Right ventricle myocardium superior (tissue), 1 donor: ENCODE measurements at places on chromosomes 13 and 19. TPM values are rescaled to one million over a fixed set of nuclear protein-coding genes. Genes with fewer than 3 reads are reported as not detected.
A peak's percentile ranks its signal among the peaks of the same experiment; 100 is the strongest.

SHISA2 gene
- 0.11 TPM for total RNA-seq

DNA sequence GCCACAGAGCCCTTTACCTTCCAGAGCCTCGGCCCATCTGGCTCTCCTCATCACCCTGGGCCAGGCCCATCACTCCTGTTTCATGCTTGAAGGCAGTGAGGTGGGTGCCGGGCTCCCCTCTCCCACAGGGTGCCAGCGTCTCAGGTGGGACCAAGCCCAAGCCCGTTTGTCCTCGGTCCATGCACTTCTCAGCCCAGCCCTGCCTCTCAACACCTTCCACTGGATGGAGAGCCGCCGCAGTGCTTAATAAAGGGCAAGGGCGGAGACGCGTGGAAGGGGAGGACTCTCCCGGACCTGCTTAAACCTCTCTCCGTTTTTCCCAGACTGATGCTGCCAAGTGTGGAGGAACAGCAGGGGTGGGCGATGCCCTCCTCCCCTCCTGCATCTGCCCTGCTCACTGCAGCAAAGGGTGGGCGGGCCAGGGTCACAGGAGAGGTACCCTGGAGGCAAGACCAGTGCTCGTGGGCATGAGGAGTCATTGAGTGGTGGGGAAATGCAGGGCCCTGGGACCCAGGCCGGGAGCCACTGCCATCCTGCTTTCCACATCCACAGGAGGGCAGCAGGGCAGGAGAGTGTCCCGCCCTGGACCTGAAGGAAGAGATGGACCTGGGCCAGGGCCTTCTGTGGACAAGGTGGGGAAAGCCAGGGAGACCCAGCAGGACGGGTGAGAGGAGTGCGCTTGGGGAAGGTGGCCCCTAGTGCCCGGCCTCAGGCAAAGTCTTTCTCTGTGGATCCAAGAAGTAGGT, 9.7 kb upstream of the ATP11A start:
- no peak for DNase-seq

DNA sequence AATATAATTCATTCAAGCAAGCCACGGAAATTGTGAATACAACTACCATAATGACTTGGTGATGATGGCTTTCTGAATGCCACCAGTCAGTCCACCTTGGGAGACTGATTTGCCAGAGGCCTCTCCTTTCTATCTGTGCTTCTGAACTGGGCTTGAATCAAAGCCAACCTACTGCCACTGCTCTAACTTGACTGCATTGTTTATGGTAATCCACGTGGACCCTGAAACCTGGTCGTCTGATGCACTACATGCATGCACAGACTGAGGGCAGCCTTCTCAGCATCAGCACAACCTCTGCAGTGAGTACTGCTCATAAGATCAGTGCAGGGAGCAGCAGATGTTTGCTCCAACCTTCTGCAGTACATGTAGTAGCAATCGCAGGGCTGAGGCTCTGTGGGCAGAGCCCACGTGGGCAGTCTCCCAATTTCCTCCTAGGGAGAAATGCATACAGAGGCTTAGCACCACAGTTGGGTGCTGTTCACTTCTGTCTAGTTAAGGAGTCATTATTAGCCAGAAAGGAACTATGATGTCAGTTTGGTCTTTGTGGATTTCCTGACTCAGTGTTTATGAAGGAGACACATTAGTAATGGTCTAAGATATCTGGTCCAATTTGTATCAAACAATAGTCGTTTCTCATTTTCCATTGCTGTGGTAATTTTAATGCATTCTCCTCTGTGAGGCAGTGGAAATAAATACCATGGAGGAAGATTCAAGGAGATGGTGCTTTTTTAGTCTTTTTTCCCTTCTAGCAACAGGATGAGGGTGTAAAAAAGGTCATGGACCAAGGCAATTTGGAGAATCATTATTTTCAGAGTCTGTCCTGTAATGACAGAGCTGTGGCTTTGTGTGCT, 82.5 kb downstream of the AKAP11 start:
- no peak for DNase-seq

ZNF888 gene
- 1.7 TPM for total RNA-seq

DNA sequence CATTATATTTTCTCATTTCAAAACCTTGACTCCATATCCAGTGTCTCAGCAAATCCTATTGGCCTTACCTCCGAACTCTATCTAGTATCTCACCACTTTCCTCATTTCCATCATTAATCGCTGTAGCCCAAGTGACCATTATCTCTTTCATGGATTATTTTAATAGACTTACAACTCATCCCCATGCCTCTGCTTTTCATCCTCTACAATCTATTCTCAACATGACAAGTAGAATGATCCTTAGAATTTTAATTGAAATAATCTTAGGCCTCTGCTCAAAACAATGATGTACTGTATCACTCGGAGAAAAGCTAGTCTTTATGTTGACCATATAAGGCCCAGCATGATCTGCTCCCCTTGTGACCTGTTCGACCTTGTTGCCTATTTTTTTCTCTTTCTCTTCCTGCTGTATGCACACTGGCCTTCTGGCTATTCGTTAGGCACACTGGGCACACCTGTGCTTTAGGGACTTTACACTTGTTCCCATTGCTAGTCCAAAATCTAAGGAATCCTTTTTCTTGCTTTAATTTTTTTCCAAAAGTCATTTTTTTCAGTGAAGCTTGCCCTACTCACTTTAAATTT, 21.4 kb downstream of the DNAJC15 start:
- DNase-seq: no peak

DNA sequence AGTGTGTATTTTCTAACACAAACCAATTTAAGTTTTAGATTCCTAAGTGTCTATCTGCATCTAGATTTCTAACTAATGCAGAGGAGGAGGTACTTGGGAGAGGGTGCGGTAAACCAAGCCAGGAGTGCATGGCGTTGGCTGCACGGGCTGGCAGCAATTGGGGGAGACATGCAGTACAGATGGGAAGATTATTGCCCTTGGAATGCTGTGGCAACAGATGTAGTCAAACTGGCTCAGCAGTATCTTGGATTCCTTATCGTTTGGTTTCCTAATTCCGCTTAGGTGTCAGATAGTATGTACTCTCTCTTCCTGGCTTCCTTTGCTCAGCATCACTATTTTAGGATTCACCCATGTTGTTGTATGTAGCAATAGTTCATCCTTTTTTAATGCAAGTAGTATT, 29.4 kb upstream of the STK24 start:
- DNase-seq: no peak

C5AR2 gene
- total RNA-seq: 0.78 TPM

KCNRG gene
- total RNA-seq: 0.32 TPM

GRCh38 chr13:44927968-44928367, 61.3 kb downstream of the NUFIP1 start:
- DNase-seq: no peak

DNA sequence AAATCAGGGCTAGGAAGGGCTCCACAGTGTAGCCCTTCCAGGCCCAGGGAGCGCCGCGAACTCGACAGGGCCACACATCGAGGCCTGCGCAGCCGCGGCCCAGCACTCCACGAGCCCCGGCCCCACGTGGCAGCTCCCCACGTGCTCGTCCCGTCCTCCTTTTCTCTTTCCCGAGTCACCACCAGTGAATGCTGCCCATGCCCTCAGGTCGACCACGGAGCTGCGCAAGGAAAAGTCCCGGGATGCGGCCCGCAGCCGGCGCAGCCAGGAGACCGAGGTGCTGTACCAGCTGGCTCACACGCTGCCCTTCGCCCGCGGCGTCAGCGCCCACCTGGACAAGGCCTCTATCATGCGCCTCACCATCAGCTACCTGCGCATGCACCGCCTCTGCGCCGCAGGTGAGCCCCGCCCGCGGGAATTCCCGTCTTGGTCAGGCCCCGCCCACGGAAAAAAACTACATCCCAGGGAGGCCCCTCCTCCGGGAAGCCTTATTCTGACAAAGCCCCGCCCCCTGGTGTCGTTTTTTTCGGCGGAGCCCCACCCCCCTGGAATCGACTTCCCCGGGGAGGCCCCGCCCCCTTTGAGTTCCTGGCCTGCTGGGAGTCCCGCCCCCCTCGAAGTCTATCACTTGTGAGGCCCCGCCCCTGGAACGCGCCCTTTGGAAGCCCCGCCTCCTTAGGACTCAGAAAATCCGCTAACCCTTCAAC, 7.0 kb downstream of the HIF3A start:
- peak; percentile 74 for DNase-seq

CGB3 gene
- total RNA-seq: not detected

DNA sequence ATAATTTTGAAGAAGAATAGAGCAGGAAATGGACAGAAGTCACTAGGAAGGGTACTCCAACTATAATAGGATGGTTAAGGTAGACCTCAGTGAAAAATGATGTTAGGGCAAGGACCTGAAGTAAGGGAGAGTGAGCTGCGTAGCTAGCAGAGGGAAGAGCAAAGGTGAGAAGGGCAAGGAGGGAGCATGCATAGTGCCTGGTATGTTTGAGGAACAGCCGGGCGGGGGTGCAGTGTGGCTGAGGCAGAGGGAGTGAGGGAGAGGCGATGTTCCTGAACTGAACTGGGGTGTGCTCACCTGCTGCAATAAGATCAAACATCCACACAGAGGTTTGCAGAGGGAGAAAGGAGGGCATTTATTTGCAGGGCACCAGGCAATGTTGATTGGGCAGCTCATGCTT, 110.4 kb downstream of the DNAJC15 start:
- no peak for DNase-seq

DNA sequence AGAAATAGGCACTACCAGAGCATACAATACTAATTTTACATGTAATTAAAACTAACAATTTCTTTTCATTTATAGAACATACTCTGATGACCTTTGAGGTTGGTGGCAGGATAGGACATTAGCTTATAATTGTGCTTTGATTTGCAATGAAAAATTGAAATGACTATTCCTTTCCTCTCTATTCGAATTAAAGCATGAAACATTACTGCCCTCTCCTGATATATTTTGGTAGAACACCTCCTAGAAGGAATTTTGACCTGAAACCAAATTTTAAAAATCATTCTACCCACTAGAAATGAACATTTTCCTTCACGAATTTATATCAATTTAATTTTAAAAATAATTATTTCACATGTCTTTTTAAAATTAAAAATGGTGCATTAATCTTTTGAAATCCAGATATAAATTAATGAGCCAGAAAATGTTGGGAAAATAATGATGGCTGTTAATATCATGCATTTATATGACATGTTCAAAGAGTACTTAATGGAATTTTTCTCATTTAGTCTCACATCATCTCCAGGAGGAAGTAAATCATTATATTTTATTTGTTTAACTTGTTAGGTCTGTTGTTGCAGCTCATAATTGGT, 556.3 kb upstream of the ARGLU1 start:
- DNase-seq: no peak
